ENCODE measurements at places on chromosomes 6 and 20.

GRCh38 chr6:16236009-16236501 is 2.3 kb upstream of the GMPR start:
- DNase-seq: no peak

DNA sequence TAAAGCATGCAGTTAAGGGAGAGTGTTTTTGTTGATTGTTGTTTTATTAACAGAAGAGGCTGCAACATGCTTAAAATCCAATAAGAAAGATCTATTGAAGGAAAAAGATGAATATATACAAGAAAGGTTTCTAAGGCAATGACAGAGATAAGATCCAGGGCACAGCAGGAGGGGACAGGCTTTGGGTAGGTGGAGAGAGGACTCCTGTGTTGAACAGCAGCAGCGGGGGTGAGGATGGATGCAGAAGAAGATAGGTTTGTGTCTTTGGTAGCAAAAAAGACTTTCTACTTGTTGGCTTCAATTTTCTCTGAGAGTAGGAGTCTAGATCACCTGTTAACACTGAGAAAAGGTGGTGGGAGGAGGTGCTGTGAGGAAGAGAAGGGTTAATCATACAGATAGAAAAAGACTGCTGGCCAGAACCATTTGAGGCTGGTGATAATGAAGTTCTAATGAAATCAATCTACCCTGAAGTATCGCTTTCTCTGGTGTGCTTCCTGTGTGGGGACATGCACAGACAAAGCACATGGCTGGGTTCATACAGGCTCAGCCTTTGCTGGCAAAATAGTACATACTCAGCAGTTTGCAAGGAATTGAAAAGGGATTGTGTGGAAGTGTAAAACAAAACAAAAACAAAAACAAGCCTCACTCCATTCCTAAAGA is 17.2 kb upstream of the DST start:
- DNase-seq: no peak

DNA sequence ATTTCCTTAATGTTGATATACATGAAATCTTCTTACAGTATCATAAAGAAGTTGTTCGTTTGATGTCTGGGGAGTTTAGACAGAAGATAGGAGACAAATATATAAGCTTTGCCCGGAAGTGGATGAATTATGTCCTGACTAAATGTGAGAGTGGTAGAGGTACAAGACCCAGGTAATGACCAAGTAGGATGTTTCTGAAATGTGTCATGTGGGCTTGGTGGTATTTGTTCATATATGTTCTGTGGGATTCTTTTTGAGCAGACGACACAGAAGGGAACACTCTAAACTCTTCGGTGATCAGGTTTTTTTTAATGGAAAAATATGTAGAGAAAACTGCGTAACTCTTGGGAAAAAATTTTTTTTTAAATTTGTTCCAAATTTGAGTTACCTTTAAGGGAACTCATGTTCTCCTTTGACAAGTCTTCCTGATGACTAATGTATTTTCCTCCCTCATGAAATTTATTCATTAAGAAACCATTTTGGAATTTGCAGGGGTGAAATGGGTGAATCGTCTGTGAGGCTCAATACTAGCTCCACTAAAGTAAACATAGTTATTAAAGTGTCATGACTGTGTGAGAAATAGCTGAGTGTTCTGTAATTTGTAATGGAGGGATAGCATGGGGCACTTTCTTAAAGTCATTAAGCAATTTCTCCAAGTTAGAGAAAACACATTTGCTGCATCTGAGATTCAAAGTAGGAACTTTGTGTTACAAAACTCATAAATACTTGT is 100.6 kb downstream of the MAP3K4 start:
- no peak for DNase-seq

DNA sequence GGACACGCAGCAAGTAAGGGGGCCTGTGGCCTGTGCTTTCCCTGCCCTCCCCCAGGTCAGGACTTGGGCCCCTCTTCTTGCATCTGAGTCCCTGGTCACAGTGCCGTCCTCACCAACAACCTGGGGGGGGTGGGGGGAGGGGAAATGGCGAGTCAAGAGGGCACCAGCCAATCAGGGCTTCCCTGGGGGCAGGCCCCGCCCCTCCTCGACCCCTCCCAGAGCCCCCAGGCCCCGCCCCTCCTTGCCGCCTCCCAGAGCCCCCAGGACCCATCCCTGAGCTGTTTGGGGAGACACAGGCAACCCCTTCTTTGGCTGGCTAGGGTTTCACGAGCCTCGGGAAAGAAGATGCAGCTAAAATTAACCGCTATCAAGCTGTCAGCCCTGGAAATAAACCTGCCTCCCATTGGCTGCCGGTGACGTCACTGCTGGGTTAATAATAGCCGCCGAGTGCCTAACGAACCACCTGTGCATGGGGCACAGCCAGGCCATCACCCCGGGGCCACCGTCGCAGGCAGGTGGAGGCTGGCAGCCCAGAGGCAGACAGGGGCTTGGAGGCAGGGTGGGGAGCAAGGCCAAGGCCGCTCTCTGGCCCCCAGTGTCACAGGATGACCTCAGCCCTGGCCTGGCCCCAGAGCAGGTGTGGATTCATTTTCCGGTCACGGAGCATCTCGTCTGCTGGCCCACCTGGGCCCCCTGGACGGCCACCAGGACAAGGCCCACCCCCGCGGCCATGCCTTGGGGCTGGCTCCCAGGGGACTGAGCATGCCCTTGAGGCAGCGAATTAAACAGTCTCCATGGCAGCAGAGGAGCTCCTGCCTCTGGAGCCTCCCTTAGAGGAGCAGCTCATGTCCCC is 3.2 kb upstream of the EEF1A2 start:
- peak; percentile 91 for DNase-seq

GRCh38 chr6:90807791-90808701 is 221.2 kb upstream of the MAP3K7 start:
- no peak for DNase-seq

DNA sequence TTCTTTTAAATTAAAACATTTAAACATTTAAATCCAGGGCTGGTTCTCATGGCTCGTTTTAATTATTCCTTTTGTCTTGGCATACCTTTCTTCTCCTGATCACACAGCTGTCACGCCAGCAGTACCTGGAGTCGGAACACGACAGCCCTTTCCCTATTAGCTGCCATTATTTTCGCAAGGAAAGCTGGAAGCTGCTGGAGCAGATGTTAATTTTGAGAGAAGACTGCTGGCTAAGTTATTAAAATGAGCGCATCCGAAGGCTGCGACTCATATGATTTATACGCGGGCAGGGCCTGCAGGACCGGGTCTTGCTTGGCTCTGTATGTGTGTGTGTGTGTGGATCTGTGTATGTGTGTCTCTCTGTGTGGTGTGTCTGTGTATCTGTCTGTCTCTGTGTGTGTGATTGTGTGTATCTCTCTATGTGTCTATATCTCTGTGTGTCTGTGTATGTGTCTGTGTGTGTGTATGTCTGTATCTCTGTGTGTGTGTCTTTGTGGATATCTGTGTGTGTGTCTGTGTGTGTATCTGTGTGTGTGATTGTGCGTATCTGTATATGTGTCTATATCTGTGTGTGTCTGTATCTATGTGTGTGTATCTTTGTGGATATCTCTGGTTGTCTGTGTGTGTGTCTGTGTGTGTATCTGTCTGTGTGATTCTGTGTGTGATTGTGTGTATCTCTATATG is 191.5 kb downstream of the CDH4 start:
- no peak for DNase-seq

- DNase-seq: peak; percentile 52
These were observed 43.9 kb downstream of the INSM1 start for GRCh38 chr20:20411836-20412235.

- no peak for DNase-seq
These were observed 520 bp downstream of the KCNK17 start for GRCh38 chr6:39313526-39314272.

DNA sequence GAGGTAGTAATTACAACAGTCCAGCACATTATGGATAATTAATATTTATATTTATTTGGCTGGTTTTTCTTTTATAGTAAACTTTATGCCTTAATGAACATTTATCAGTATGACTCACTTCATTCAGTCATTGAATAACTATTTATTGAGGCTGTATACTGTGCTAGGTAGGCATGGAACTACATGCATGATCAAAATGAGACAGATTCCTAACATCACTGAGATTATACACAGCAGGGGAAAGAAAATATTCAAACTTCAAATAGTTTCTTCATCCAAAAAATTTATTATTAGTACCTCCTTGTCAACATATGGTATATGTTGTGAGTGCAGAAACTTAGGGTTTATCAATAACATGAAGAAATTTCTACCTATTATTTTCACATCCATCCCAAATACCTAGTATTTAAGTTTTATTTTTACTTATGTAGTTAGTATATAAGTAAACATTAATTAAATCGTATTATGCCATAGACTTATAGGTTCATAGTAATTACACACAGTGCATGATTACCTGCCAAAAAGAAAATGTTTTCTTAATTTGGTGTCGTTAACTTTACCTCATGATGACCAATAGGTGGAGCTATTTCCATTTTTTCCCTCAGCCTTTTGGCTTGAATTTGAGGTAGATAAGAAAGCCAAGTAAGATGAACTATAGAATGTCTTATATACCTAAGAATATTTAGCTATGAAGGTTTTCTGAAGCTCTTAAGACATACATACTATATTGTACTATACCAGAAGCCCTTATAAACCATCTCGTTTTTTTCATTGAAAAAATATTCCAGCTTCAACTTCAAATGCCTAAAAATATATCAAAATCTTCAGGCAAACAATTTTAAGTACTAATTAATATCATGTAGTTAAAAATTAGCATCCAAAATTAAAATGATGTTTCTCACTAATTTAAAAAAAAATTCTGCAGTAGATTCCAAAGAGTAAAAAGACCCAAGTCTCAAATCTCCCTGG is 12.5 kb upstream of the TMEM30A start:
- DNase-seq: no peak

- no peak for DNase-seq
These were observed 19.1 kb upstream of the SIRPD start for GRCh38 chr20:1576641-1577040.

DNA sequence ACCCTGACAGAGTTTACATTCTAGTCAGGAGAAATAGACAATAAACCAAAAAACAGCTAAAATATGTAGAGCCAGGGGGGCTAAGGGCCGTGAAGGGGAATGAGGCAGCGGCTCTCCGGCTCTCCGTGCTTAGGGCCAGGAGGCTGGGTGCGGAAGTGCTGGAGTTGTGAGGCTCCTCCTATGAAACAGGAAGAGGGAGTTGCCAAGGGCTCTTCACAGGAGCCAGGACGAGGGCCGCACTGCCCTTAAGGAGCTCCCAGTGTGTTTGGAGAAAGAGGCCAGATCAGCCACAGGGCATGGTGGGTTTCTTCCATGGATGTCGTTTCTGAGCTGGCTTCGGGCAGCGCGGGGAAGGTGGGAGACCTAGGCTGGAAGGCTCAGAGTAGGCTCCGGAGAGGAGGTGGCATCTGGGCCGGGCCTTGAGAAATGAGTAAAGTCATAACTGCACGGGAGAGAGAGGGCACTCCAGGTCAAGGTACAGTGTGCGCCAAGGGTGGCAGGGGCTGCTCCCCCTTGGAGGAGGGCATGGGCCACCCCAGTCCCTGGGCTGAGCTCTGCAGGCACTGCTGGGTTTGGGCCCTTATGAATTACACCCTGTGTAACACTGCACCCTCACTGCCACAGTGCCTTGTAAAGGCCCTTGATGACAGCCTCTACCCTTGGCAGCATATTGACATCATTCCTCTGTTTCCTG is 20.8 kb upstream of the MLN start:
- DNase-seq: no peak

DNA sequence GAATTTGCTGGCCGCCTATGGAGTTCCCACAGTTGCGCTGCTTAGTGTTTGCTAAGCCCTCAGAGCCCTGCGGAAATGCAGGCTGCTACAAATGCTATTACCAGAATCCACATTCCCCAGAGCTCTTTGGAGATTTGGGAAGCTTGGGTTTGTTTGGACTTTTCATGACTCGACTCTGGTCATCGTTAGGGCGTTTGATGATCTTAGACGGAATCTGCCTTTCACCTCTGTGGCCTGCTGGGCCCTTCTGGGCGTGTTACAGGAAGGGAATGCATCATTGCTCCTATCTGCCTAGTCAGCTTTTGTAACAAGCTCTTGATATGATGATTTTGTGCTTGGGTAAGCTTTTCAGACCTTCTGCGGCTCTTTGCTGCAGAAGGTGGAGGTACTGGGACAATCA is 50.8 kb downstream of the EYA2 start:
- no peak for DNase-seq

Data from NCI-H187 (cell line).